Activated T-helper 9 cell treated with anti-CD3 and anti-CD28 coated beads, Interleukin-2, amount 50 U/mL, for 16 hours (primary cell): ENCODE measurements at places on chromosomes 2 and 18.

- no peak for DNase-seq
These were observed 17.7 kb downstream of the ATOH8 start for GRCh38 chr2:85771486-85771885.

- no peak for DNase-seq
These were observed 25.0 kb downstream of the FASTKD2 start for GRCh38 chr2:206790311-206790935.

- no peak for DNase-seq
These were observed 37.3 kb upstream of the TANK start for GRCh38 chr2:161122772-161123530.

DNA sequence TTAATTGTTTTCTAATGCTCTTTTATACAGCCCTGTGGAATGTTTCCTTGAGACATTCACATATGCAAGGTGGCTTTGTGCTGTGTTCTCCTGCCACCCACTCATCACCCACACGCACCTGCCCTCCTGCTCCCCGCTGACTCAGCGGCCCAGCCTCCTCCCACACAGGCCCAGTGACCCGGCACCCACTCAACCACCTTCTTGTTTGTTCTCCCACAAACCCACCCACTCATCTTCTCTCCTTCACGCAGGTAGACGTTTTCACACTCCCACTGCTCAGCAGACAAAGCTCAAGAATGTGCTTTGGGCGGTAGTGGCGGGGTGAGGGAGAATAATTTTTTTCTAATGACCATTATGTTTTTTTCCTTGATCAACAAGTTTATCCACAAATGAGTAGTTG, 28.6 kb upstream of the NEMP2 start:
- DNase-seq: peak; percentile 39

- no peak for DNase-seq
These were observed 51.3 kb upstream of the NABP1 start for GRCh38 chr2:191626497-191627151.

DNA sequence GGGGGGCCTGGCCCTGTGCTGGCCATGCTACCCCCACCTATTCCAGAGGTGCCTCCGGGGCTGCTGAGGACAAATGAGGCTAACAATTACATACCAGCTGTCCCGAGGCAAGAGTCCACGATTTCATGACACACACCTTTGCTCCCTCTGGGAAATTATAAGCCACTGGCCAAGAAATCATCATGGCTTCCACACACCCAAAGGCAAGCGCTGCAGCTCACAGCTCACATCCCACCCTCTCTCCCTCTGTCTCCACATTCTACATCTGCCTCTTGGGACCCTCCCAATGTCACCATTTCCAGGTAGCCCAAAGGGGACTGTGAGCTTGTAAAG, 134.4 kb downstream of the HDAC4 start:
- no peak for DNase-seq

GRCh38 chr2:171788316-171788993, 101.2 kb downstream of the DYNC1I2 start:
- DNase-seq: no peak

DNA sequence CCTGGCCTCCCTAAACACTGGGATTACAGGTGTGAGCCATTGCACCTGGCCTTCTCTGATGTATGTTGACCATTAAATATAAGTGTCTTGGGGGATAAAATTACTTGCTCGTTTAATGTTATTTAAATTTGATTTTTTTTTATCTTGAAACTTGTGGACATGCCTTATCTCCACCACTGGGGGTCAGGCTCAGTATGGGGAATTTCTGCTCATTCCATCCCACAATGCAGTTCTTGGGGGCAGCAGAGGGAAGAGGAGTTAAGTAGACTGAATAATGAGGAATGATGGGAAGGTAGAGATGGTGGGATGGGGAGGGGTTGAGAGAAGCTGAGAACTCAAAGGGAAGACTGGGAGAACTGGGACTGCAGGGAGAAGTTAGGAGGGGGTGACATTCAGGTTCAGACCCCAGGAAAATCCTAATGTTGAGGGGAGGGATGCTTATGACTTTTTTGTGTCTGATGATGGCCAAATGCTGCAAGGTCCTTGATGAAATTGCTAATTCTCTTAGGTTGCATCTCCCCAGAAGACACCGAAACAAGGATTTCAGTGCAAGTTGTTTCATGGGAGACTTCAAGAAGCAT, 174.2 kb downstream of the MIB1 start:
- no peak for DNase-seq

- no peak for DNase-seq
These were observed 164.4 kb upstream of the VRK2 start for GRCh38 chr2:57881998-57882888.

GRCh38 chr2:150729495-150729955, 242.1 kb upstream of the RND3 start:
- no peak for DNase-seq

DNA sequence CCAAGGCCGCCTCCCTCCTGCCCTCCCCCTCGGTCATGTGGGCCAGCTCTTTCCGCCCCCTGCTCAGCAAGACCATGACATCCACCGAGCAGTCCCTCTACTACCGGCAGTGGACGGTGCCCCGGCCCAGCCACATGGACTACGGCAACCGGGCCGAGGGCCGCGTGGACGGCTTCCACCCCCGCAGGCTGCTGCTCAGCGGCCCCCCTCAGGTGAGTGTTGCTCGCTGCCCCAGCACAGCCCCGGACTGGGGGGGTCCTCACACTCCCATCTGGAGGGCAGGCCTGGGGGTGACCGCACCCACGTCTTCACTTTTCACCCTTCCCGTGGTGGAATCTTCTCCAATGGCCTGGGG, 51.3 kb downstream of the NTSR2 start:
- DNase-seq: no peak

- DNase-seq: no peak
These were observed 65.4 kb upstream of the MCFD2 start for GRCh38 chr2:46980786-46981573.

GRCh38 chr2:218898109-218898878, 17.6 kb downstream of the WNT10A start:
- DNase-seq: peak; percentile 71

GRCh38 chr18:31398191-31398590, 21.6 kb downstream of the DSG4 start:
- no peak for DNase-seq

DNA sequence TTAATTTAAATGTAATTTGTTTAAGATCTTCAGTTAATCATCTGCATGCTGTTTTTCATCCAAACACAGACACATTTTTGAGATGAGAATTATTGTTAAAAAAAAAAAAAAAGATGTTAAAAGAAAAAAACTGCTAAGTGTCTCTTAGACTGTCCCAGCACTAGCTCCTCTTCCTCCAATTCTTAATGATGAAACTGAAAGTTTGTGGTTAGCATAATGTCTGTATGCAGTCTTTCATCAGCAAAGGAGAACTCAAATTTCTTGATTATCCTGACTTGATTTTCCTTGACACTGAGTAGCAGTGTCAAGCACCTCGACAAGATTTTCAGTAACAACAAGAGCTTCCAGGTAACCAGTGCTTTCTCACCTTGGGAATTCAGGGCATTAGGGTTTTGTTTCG, 274.4 kb downstream of the LRRTM1 start:
- no peak for DNase-seq

DNA sequence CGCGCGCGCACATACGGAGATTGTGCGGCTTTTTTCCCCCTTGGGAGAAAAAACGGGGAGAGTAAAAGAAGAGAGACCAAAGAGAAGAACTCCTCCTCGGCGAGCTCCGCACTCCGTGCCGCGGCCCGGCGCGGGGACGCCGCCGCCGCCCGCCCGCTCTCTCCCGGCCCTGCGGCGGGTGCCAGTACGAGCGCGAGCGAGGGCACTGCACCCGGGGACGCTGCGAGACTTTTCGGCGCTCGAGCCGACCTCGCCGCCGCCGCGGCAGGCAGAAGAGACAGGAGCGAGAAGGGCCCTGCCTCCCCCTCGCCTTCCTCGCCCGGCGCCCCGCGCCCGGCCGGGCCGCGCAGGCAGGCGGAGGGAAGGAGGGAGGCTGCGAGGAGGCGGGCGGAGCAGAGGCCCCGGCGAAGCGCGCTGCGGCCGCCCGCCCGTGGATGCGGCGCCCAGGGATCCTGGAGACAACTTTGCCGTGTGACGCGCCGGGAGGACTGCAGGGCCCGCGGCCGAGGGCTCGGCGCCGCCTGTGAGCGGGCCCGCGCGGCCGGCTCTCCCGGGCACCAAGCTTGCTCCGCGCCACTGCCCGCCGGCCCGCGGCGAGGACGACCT, 857 bp upstream of the INHBB start:
- no peak for DNase-seq

GRCh38 chr2:122749405-122749804, 994.0 kb downstream of the TSN start:
- DNase-seq: no peak

DNA sequence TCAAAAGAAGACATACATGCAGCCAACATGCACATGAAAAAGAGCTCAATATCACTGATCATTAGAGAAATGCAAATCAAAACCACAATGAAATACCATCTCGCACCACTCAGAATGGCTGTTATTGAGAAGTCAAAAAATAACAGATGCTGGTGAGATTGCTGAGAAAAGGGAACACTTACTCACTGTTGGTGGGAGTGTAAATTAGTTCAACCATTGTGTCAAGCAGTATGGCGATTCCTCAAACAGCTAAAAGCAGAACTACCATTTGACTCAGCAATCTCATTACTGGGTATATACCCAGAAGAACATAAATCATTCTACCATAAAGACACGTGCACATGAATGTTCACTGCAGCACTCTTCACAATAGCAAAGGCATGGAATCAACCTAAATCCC, 95.5 kb upstream of the XIRP2 start:
- no peak for DNase-seq

DNA sequence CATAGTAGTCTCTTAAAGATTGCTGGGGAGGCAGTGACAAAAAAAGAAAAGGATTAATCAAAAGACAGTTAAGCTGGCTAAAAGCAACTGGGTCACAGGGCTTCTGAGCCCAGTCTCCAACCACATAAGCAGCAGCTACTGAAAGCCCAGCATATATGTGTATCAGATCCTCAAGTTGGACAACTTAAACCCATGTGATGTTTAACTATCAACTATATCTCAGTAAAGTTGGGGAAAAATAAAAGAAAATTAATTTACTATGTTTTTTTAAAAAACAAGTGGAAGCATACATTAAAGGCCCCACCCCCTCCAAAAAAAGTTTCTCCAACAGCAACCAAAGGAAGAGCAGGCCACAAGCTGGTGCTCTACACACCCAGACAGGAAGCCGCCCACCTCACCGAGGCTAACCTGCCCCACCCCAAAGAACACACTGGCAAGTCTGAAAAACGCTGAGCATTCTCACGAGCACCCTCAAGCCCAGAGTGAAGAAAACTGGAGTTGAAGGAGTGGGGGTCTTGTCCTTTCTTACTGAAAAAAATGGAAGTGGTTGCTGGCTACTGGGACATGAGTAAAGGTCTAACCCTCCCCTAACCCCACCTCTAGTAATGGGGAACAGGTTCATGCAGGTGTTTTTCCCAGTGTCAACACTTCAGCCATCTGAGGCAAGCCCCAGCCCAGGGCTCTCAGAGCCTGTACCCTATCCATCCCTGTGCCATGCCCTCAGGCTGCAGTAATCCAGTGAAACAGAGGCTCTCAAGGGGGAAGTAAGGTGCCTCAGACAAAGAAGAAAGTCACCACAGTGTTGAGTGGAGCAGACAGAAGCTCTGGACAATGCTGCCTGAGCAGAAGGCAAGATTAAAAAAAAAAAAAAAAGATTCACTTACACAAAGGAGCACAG, 106.3 kb downstream of the GYPC start:
- DNase-seq: no peak

DNA sequence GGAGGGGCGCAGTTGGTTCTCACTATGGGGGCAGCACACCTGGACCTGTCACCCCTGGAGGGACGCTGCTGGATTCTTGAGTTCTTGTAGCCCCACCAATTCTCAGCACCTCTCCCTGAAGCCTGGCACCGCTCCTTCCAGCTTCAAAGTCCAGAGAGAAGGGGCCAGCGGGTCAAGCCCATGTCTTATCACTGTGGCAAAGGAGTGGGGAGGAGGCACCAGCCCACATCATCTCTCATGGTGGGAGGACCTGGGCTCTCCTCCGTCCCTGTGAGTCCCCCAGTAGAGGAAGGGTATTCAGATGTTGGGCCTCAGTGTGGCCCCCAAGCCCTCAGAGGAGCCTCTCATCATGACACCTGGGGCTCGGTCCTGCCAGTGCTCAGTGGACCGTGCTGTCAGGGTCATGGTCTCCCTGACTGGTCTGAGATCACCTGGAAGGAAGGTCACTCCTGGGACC, 67.4 kb downstream of the HS1BP3 start:
- no peak for DNase-seq
